ENCODE measurements at places on chromosomes 7 and 10.

DNA sequence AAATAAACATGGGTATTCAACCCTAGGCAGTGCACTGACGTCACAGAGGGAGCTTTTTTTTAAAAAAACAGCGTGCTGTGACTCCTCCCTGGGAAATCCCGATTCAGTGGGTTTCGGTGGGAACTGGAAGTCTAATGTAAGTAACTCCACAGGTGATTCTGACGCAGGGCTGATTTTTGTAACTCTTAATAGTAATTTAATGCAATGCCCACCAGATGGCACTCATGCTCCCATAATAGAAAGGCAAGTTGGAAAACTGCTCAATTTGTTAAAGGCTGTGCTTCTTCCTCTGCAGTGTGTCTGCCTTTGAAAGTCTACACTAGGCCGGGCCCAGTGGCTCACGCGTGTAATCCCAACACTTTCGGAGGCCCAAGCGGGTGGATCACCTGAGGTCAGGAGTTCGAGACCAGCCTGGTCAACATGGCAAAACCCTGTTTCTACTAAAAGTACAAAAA, 10.9 kb upstream of the RSU1 start:
- peak; percentile 69 for DNase-seq

GRCh38 chr7:115676080-115676479, 354.5 kb downstream of the TFEC start:
- DNase-seq, result peak; percentile 45

GRCh38 chr10:56585447-56586171, 224.6 kb upstream of the ZWINT start:
- no peak for DNase-seq

DNA sequence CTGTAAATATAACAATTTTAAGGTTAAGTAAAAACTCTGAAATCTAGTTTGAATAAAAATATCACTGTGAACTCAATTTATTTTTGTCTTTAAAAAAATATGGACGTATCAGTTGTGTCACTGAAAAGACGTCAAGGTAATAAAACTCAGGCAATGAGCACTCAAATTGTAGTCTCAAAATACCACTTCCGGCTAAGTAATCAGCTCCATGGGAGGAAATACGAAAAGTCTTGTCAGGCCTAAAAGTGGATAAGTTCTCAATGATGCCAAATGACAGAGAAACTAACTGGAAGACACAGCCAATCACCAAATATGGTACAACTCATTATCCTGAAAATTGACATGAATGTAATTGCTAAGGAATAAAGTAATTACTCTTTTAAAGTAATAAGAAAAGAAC, 719 bp downstream of the CALN1 start:
- no peak for DNase-seq

- peak; percentile 39 for DNase-seq
Measured at GRCh38 chr10:105949721-105950120, 1214.8 kb downstream of the SORCS1 start.

DNA sequence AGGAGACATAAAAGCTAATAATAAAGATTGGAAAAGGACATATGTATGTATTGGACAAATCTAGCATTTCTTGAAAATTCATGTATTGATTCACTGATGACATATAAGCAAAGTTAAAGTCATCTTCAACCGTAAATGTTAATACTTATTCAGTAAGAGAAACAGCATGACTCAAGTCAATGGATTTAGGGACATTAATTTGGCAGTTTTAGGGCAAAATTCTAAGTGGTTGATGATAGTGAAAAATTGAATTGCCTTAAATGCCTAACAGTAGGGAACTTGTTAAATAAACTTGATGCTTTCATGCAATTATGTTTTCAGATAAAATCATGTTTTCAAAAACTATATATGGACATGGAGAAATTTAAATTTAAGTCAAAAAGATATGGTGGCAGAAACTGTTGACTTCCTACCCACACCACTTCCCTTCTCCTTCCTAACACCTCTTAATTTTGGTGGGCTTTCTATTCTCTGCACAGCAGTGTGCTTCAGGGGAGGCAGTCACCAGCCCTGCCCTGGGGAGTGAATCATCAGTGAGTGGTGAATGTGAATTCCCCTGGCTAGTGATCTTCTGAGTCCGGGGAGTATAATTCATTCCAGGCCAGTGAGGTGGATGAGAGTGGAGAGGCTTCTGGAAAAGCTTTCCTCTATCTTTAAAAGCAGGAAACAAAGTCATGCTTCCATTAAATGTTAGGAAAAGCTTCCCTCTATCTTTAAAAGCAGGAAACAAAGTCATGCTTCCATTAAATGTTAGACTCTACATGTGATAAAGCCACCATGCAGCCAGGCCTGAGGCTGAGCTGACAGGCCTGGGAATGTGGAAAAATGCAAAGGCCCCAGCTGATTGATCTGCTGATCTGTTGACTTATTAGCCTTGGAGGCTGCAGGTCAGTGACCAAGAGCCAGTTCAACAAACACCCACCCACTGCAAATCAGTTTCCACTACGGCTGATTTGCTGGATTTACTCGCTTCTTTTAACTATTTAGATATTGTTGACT, 25.2 kb upstream of the ITGB1 start:
- DNase-seq, result no peak

- no peak for DNase-seq
Measured at GRCh38 chr10:29306688-29307087, 17.8 kb downstream of the LYZL1 start.

GRCh38 chr7:158702196-158702595, 2.4 kb downstream of the NCAPG2 start:
- DNase-seq, result no peak

DNA sequence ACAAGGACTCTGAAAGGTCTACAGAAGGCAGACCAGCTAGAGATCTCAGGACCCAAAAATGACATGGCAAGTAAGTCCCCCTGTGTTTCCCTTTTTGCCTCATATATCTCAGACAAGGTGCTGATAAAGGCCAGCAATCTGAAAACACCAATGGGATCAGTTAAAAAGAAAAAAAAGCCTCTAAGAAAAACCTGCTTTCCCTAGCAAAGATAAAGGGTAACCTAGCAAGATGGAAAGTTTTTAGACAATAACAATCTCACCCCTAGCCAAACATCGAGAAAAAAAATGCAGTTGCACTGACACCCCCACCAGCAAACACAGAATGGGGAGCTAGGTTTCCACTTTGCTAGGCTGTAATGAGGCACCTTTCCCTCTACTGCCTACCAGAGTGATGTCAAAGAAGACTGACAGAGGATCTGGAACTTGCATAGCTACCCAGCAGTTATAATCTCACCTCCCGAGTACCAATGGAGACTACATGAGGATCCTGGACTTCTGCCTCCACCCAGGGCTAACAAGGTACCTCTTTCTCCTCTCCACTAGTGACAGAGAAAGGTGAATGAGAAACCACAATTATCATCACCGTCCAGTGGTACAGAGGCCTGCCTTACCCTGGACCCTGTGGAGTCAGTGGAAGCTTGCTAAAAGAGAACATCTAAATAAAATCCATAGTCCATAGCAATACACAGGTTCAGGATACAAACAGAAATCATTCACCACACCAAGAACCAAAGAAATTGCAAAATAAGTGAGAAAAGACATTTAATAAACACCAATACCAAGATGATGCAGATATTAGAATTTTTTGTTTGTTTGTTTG, 240.8 kb downstream of the ARHGAP12 start:
- DNase-seq, result no peak

- no peak for DNase-seq
Measured at GRCh38 chr7:51315393-51316261, 982 bp downstream of the COBL start.

DNA sequence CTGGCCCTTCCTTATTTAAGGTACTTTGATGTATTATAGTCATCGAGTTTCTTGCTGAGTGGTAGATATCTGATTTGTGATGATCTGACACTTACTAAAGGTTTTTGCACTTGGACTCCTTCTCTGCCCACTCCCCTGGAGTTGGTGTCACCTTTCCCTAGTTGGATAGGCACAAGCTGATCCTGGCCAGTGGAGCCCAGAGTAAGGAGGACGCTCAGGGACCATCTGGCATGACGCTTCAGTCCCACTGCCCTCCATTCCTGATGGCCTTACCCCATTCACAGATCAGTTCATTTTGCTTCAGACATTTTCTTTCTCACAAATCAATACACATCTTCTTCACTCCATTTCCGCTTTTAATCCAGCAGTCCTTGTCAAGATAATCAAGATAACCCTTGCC, 20.1 kb downstream of the ASB15 start:
- no peak for DNase-seq

DNA sequence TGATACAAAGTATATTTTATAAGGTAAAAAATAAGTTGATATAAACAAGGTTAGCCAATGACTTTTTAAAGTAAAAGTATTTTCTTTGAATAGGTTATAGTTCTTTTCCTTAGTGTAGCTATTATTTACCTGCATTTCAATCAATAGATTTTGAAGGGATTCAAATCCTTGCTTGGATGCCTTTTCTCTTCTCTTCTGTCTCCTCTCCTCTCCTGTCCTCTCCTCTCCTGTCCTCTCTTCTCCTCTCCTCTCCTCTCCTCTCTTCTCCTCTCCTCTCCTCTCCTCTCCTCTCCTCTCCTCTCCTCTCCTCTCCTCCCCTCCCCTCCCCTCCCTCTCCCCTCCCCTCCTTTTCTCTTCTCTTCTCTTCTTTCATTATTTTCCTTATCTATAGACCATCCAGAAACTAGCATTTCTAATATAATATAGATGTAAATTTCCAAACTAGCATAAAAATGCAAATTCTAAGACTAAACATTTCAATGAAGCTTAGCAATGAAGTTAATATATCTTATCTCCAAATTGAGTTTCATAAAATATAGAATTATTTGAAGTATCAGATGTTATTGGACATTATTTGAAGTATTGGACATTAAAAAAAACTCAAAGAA, 60.5 kb upstream of the PRKCQ start:
- DNase-seq, result no peak

GRCh38 chr10:17233286-17233991, 5.4 kb downstream of the VIM start:
- no peak for DNase-seq

GRCh38 chr10:107477266-107477665, 312.8 kb upstream of the SORCS1 start:
- DNase-seq, result no peak

- DNase-seq, result no peak
Measured at GRCh38 chr10:50279489-50279888, 28.2 kb upstream of the ASAH2 start.

GRCh38 chr10:131795761-131796160, 105.0 kb upstream of the PPP2R2D start:
- DNase-seq, result no peak

- no peak for DNase-seq
Measured at GRCh38 chr10:5282137-5282536, 82.6 kb upstream of the UCN3 start.

GRCh38 chr10:124646483-124647352, 97.5 kb downstream of the FAM53B start:
- no peak for DNase-seq

DNA sequence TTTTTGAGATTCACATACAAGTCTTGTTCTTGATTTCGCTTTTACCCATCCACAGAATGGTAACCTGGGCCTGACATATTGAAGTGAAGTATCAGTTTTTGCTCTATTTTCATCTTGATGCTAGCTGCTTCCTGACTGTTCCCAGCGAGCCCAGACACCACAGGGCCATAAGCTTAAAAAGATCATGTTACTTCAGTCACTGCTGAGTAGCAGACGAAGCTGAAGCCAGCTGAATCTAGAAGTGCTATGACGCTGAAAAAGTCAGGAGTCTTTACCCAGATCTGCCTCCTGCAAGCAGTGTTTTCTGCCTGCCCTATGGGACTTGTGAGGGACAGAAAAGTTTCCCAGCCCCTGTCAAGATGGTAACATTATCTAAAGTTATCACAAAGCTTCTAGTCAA, 2.7 kb upstream of the PRXL2A start:
- no peak for DNase-seq

GRCh38 chr7:133479456-133480065, 226.7 kb downstream of the EXOC4 start:
- DNase-seq, result no peak

DNA sequence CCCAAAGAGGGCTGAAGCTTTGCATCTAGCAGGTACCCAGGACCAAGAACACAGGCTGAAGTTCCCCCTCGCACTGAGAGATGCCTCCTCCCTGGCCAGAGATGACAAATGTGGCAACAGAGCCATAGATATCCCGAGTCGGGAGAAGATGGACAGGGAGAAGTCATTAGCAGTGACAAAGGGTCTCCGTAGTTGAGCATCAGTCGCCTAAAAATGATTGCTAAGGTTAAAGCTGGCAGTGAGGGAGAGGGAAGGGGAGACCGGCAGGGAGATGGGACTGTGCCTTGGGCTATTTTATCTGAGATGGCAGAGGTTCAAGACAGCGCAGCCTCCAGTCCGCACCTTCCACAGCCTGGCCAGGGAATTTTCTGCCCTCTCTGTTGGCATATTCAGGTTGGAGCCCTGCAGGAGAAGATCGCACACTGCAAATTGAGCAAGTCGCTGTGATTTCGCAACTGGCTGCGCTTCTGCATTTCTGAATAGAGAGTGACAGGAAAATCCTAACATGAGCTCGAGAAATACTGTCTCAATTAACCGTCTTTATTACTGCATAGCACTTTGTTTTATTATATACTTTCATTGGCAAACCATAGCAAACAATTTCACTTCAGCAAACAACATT, 238.9 kb upstream of the GPR26 start:
- DNase-seq, result no peak

DNA sequence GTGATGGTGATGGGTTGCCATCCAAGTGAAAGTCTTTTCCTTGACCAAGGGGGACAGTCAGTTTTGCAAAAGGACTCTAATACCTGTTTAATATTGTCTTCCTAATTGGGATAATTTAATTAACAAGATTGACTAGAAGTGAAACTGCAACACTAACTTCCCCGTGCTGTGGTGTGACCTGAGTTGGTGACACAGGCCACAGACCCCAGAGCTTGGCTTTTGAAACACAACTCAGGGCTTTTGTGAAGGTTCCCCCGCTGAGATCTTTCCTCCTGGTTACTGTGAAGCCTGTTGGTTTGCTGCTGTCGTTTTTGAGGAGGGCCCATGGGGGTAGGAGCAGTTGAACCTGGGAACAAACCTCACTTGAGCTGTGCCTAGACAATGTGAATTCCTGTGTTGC, 6.9 kb downstream of the PPIF start:
- no peak for DNase-seq

- DNase-seq, result no peak
Measured at GRCh38 chr10:116053910-116054309, 219.1 kb downstream of the GFRA1 start.

- DNase-seq, result no peak
Measured at GRCh38 chr7:74612015-74612829, 45.3 kb upstream of the GTF2I start.

- DNase-seq, result no peak
Measured at GRCh38 chr7:91182819-91183764, 81.1 kb upstream of the FZD1 start.

DNA sequence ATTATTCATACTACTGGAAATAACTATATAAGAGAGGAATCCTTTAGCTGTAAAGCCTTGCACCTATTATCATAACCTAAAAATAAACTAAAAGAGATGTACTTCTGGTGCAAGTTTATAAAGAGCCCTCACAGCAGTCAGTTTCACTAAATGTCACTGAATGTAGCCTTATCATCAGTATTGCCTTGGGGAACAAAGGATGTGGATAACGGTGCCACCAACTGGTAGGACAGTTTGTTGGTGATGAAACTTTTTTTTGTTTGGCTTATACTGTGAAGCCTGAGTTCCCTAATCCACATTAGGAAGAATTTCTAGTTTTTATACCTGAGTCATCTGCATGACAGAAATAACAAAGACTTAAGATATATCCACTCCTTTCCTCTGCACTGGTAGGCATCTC, 117.9 kb upstream of the COL1A2 start:
- no peak for DNase-seq

GRCh38 chr7:79217976-79218626, 235.4 kb downstream of the MAGI2 start:
- no peak for DNase-seq

GRCh38 chr10:104293011-104293410, 24.0 kb downstream of the GSTO2 start:
- no peak for DNase-seq
